ENCODE measurements at places on chromosomes 3 and 15. TPM values are rescaled to one million over a fixed set of nuclear protein-coding genes. Genes with fewer than 3 reads are reported as not detected.
A peak's percentile ranks its signal among the peaks of the same experiment; 100 is the strongest.

DNA sequence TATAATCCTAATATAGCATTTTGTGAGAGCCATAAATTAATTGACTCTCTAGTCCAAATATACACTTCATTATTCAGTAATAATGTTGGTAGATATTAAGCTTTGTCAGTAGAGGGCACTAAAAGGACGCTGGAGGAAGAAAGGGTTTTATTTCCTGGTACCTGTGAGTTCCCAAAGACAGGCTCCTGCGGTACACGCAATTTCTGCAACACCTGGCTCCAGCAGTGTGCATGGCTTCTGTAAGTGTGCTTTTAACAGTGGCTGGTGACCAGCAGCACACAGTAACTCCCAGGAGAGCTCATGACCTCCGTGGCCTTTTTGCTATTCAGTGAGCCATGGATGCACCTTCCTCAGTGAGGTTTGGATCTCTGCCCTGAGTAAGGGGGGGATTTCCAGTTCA is 338.3 kb upstream of the ZNF385D start:
- no peak for DNase-seq

- DNase-seq, result no peak
Measured at GRCh38 chr3:168647582-168647981, 551.9 kb upstream of the GOLIM4 start.

DNA sequence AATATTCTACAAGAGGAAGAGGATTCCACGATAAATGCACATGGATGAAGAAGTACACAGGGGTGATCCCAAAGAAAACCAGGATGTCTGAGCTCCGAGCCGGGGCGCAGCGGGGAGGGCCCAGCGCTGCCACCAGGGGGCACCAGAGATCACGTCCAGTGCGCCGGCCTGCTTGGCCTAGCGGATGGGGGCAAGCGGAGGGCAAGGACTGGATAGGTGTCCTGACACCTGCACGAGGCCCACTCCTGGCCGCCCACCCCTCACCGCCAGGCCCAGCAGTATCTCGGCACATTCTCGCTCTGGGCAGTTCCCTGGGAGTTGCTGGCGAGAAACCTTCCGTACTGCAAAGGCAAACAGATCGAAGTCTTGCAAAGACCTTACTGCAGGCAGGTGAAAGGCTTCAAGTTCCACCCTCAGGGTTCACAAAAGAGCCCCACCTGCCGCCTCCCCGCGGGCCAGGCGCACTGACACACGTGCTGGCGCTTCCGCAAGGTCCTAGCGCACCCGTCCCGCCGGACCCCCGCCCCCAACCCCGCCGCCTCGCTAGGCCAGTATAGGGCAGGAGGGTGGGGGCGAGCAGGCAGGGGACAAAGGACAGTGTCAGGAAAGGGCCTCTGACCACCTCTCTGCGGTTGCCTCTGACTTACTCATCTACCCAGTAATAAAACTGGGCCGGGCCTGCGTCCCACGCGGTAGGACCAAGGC is 3.3 kb downstream of the ANKRD63 start:
- peak; percentile 92 for DNase-seq

DNA sequence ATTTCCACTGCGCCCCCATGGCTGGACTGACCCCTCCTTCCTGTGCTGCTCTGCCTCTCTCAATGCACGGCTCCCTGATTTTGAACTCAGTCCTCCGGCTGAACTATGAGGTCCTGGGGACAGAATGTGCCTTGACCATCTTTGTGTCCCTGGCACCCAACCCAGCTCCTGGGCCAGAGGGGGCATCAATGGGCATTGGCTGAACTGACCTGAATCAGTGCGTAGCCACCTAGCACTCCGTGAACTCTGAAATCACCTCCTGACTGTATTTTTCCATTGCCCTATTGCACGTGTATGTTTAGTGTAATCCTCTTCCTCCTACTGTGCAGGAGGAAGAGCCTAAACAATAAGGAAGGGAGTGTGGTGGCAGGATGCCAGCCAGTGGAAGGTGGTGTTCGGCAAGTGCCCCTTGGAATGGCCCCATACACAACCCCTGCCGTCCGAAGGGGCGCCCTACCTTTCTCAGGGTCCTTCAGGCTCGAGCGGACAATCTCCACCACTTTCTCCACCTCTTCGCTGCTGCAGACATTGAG is 33.5 kb downstream of the BDH1 start:
- DNase-seq, result peak; percentile 55

- DNase-seq, result no peak
Measured at GRCh38 chr3:143895805-143896204, 47.5 kb upstream of the SLC9A9 start.

DNA sequence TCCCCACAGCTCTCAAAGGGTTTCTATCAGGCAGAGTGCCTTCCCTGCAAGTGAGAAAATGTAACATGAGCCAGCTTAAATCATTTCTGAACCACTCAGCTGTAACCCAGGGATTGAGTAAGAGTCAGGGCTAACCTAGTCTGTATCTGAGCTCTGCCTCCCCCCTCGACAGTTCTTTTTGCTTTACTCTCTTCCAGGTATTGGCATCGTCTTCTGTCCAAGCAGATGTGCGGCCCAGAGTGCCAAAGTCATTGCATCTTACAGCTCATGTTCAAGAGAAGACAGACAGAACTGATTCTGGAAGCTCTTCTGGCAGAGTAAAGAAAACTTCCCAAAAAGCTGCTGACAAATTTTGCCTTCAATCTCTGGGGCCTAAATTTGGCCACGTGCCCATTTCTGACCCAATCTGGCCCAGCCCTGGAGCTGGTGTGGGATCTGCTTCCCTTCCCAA is 74.8 kb downstream of the ABHD5 start:
- DNase-seq, result peak; percentile 28

- no peak for DNase-seq
Measured at GRCh38 chr3:150603980-150604319, 829 bp downstream of the SELENOT start.

- DNase-seq, result no peak
Measured at GRCh38 chr3:36648241-36649034, 115.9 kb downstream of the DCLK3 start.

GRCh38 chr15:75925440-75925839 is 21.8 kb downstream of the FBXO22 start:
- DNase-seq, result no peak

GRCh38 chr15:101318147-101318819 is 23.2 kb upstream of the SNRPA1 start:
- DNase-seq, result no peak

DNA sequence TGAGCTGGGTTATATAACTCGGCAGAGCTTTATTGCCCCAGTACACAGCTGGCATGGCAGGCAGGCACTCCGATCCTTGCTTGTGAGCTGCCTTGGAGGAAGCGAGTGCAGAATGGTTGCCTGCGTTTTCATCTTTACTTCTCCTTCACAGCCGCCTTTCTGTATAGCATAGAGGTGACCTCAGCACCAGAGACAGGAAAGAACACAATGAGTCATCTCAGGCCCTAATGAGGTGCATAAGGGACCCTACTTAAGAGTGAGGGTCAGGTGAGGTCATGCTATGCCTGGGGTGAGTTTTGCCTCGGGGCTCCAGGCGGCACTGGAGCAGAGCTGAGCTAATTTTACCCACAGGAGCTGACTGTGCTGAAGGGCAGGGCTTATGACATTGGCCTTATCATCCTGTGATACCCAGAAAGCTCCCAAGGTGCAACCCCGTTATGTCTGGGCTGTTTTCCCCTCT is 43.5 kb downstream of the LPP start:
- DNase-seq, result no peak

DNA sequence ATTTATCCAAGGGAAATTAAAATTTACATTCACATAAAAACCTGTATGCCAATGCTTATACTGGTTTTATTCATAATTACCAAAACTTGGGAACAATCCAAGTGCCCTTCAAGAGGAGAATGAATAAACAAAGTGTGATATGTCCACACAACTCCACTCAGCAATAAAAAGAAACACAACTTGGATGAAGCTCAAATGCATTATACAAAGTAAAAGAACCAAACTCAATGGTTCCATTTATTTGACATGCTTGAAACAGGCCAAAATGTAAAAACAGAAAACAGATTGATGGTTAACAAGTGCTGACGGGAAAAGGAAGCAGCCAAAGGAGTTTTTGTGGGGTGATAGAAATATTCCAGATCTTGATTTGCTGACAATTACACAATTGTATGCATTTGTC is 23.5 kb downstream of the OCA2 start:
- DNase-seq, result no peak

DNA sequence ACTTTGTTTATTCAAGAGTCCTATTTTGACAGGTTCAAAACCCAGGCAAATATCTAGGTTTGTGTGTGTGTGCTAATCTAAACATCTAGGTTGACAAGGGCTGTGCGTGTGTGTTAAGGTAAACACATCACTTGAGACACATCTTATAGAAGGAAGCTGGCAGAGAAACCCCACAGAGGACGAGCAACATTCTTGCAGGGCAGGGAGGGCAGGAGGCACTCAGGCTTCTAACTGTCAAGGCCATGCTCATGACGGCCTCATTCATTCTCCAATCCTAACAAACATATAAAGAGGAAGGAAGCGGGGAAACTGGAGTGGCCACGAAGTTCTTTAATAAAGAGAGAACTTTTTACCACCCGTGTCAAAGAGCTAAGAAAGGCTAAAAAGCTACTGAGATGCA is 43.4 kb downstream of the SLCO2A1 start:
- no peak for DNase-seq

DNA sequence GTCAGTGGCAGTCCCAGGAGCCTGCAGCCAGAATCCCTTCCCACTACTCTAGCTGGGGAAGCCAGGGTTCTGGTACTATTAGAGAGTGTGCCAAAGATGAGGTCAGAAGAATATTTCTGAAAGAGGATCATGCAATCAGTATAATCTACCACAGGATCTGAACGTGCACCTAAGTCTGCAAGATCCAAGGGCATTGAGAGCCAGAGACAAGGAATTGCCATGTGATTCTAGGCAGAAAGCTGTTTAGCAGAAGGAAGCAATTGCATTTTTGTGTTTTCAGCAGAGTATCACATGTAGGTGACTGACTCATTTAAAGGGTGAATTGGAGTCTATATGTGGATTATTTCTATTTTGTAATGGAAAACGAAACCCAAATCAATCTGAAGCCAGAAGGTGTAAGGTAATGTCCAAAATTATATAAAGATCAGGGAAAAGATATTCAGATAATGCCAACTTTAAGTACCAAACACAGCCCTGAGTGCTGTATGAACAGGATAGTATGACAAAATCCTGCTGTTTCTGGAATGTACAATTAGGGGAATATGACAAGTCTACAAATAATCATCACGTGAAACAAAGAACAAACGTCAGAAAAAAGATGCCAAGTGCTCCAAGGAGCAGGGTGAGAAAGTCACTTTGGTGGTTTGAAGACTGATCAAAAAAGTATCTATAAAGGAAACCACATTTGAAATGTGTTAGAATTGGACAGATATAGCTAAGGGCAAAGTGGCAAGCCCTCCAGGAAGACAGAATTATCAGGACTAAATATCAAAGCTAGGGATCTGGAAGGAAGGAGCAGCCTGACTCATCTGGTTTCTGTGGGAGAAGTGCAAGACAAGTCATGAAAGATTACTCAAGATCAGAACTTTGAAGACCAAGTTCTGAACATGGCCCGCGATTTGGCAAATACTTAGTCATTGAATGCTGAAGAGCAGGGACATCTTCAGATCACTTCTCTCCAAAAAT is 1036.6 kb downstream of the NTRK3 start:
- no peak for DNase-seq

GRCh38 chr3:181105646-181106045 is 116.1 kb upstream of the DNAJC19 start:
- no peak for DNase-seq

DNA sequence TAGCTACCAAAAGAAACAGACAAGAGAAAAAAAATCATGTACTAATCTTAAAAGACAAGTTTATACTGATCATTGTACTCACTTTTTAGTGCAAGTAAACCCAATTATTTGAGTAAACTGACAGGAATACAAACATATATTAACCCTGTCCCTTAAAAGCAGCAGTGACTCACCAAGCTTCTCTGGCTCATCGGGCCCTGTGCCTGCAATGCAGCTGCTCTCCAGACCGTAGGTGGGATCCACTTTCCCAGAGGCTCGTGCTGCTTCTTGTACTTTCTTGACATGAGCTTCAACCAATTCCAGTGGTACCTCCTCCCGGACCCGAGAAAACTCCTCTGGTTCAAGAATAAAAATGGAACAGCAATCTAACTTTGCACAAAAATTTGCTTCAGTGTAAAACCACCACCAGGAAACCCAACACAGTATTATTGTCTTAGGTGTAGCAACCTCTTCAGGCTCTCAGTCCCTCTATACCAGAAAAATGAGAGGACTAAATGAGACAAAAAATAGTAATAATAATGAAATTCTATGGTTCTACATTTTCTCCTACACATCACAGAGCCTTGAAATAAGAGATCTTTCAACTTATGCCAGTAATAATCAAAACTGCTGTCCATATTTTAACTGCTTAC is 82.6 kb upstream of the CSPG5 start:
- no peak for DNase-seq

DNA sequence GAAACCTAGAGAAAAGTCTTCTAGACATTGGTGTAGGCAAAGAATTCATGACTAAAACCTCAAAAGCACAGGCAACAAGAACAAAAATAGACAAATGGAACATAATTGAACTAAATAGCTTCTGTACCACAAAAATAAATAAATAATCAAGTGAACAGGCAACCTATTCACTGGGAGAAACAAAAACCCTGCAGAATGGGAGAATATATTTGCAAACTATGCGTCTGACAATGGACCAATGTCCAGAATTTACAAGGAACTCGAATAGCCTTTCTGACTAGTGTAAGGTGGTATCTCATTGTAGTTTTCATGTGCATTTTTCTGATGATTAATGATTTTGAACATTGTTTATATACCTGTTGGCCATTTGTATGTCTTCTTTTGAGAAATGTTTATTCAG is 37.0 kb upstream of the GCSAM start:
- DNase-seq, result no peak

GRCh38 chr3:195532345-195532744 is 10.8 kb downstream of the PPP1R2 start:
- DNase-seq, result no peak

GRCh38 chr3:183904833-183905780 is 20.4 kb upstream of the PARL start:
- no peak for DNase-seq

- no peak for DNase-seq
Measured at GRCh38 chr15:33114374-33114717, 80.2 kb downstream of the FMN1 start.

- DNase-seq, result no peak
Measured at GRCh38 chr3:20280257-20280656, 94.3 kb upstream of the SGO1 start.

DNA sequence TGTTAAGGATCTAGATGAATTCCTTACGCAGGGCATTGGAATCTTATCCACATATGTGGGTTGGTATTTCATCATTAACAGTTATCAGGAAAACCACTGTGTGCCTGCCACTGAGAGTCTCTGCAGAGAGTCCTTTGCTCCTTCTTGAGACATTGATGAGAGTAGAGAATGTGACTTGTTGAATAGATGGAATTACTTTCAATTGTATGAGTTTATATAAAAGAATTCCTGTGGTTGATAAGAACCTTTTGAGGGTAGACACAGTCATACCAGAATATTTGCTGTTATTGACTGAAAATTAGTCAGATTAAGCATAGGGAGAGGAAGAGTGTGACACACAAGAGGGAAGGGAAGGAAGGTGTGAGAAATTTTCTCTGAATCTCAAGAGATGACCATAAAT is 30.8 kb downstream of the ARHGEF26 start:
- no peak for DNase-seq

COL6A5 gene
- not detected for total RNA-seq

P2RY12 gene
- total RNA-seq, result 1.4 TPM

GOLGA6D gene
- not detected for total RNA-seq

CLDN18 gene
- 0.26 TPM for total RNA-seq

AMOTL2 gene
- 44.6 TPM for total RNA-seq

FYTTD1 gene
- total RNA-seq, result 61.0 TPM

RAD51 gene
- total RNA-seq, result 0.20 TPM

AGBL1 gene
- total RNA-seq, result not detected

TRPM1 gene
- not detected for total RNA-seq
